ENCODE measurements at places on chromosomes 4 and X.

DNA sequence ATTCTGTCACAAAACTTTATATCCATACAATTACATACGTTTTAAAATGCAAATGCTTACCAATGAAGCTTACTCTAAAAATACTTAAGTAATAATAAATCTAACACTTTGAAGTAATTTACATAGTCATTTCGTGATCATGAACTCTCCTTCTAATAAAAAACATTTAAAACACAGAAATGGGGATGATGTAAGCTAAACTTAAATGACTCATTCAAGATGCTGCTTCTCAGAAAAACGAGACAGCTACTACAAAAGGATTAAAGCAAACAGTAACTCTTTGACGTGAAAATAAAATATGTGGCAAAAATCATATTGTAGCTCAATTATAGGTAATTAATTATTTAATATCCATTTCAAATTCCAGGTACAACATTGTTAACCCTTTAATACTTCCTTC is 148.7 kb downstream of the FGF16 start:
- no peak for DNase-seq

GRCh38 chrX:77977095-77977494 is 7.7 kb upstream of the PGAM4 start:
- DNase-seq = no peak

- DNase-seq = no peak
These were observed 52.7 kb downstream of the DCLK2 start for GRCh38 chr4:150130933-150131332.

DNA sequence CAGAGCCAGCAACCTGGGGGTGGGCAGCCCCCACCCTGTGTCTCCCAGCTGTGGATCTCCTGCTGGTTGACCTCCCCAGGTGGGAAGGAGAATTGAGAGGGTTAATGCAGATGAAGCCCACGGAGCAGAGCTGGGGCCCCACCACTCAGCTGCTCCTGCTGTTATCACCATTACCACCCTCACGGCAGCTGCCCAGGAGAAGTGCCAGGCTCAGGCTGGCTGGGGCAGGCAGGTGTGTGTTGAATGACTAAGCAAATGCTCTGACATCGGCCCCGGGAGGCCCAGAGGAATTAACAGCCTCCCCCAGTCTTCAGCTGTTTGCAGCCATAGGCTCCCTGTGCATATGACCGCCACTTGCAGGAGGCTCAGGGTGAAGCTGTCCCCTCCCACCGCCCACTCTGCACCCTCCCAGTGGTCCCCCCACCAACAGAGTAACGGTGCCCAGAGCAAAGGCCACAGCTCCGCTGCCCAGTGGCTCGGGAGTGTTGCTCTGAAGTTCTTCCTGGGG is 133.8 kb downstream of the CPZ start:
- DNase-seq = no peak

DNA sequence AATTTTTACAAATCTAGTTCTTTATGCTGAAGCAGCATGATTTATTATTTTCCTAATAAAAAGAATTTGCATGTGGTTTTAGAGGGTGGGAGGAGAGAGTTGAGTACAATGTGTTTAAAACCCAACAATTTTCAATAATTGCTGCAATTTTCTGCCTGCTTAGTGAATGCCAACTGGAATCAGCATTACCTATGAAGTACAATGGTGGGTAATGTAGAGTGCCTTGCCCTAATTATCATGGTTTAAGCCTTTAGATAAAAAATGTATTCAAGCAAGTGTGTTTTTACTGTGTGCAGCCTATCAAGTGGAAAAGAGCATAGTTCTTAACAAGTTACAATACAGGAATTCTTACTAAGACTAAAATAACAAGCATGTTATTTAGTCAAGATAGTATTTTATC is 77.9 kb upstream of the ANKRD50 start:
- DNase-seq = no peak

- no peak for DNase-seq
These were observed 281.4 kb downstream of the LDB2 start for GRCh38 chr4:16617011-16617410.

DNA sequence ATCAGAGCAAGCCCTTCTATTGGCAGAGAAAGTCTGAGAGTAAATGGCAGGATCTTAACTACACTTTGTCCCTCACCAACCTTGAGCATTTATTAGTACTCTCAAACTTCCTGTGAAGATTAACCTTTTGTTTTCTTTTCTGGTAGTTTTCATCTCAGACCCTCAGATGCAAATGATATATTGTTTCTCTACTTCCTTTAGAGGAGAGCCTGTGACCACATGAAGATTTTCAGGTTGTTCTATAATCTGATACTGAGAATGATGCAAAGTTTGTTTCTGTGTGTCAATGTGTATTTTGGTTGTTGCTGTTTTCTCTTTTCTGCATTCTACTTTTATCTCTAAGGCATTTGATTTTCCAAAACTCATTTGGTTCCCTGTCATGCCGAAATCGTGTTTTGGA is 165.8 kb upstream of the CYSLTR1 start:
- no peak for DNase-seq

DNA sequence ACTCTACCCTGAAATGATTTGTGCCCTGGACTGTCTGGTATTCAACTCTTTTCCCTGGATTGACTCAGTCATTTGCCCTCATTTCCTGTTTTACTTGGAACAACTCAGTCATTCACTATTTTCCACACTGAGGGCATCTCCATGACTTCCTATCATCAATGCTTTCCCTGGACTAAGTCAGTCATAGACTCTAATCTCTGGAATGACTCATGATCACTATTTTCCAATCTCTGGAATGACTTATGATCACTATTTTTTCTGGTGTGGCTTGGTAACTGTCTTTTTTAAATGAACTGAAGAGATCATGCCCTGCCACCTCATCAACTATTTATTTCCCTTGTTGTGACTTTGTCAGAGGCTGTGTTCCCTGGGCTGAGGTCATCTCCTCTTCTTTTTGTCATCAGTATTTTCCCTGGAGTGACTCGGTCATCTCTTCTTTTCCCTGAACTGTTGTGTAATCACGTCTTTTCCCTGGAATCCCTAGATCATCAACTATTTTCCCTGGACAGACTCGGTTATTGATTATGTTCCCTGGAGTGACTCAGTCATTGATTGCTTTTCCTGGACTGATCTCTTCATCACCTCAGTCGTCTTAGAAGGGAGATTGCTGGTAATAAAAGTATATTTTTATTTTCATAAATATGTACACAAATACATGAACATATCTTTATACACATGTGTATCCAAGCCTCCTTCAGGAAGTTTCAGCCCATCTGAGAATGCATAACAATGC is 327.1 kb upstream of the VCX start:
- DNase-seq = no peak

DNA sequence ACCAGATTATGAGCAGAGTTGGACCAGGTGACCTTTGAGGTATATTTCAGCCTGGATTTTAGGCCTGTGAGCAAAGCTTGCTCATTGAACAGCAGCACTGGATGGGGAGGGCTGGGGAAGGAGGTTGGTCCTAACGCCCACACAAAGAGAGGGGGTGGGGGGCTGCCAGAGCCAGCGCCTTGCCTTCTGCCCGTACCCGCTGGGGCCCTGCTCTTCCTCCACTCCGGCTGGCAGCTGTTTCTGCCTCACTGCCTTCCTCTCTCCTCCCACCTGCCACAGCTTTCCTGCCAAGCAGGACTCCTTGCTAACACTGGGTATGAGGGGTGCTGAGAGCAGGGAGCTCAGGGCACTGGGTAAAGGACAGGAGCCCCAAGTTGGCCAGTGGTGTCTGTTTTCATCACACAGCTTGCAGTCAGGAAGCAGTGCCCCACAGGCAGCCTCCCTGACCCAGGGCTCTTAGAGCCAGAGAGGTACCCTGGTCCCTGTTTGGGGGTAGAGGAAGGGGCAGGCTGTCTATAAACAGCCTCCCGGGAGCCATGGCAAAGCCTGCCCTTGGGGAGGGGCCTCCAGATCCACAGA is 6.1 kb downstream of the NALF2 start:
- no peak for DNase-seq

DNA sequence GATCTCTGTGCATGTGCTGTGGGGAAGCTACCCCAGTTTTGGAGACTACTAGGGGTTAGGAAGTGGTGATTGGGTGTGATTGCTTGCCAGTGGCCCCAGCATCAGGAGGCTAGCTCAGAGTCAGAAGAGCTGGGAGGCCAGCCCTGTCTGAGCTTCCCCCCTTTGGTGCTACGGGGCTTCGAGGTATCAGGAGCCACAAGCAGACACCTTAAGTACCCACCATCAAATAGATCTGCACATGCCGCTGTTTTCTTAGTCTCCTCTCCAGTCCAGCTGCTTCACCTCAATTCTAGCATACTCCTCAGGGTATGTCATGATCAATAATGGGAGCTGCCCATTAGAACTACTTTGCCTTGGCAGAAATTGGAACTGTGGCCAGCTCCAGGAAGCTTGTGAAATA is 10.8 kb upstream of the PPEF1 start:
- DNase-seq = no peak

DNA sequence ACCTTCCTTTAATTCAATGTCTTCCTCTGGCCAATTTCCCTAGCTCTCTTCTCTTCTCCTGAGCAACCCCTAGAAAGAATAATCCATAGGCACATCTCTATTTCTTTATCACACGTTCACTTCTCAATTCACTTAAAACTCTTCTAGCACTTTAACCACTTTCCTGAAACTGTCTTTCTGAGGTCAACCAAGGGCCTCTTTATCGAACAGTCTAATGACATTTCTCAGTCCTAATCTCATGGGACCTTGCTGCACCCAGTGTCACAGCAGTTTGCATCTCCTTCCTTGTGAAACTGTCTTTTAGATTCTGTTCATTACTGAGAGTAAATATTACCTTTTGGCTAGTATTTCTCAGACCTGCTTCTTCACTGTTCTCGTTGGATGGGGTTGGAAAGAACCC is 285.3 kb upstream of the RASGEF1B start:
- no peak for DNase-seq

- no peak for DNase-seq
These were observed 1.8 kb downstream of the SGMS2 start for GRCh38 chr4:107826421-107826980.

DNA sequence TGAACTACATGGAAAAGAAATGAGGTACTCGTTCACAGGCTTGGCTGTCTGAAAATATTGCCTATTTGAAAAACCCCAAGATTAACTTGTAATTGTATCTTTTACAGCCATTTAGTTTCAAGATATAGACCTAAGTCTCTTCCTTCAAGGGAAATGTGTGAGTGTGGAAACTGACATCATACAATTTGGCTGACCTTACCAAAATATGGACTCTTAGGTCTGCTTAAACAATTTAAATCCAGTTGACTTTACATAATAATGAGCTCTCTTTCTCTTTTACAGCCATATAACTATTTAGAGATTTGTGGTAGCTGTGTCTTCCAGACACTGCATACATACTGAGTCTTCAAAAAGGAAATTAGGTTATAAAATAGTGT is 186.9 kb downstream of the NR3C2 start:
- DNase-seq = no peak

All from inflammatory macrophage treated with lipopolysaccharide for 4 hours (primary cell).